Activated gamma-delta T cell treated with Interleukin-2 at 50 U/mL for 16 hours (primary cell): ENCODE measurements at places on chromosomes 2 and 18.

- no peak for DNase-seq
Observed at GRCh38 chr2:167293943-167294775, 405.9 kb downstream of the XIRP2 start.

DNA sequence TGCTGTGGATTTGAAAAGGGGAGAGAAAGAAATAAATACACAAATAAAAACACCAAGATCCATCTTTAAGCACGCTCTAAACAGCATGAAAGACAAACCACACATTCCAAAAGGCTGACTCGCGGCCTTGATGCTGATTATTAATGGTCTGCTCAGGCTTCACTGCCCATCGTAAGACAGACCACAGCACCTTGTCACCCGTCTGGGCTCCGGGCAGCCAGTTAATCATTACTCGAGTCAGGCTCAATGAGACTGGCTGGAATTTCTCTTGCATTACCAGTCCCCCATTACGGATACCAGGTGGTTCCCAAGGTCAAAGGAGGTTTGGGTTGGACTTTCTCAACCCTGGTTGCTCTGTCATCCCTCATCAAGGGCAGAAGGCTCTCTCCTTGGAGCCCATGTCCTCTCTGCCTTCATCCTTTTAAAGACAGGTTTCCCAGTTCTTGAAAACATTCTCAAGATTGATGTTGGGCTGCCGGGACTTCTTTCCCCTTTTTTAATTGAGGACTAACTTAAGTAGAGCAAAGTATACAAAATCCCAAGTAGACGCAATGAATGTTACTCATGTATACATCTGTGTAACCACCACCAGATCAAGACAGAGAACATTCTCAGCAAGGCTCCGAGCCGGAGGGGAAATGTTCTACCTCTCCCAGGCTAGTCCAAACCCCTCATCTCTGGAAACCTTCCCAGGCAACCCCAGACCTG is 8.1 kb downstream of the SMAD7 start:
- DNase-seq = no peak

- no peak for DNase-seq
Observed at GRCh38 chr2:29587402-29588190, 333.8 kb downstream of the ALK start.

DNA sequence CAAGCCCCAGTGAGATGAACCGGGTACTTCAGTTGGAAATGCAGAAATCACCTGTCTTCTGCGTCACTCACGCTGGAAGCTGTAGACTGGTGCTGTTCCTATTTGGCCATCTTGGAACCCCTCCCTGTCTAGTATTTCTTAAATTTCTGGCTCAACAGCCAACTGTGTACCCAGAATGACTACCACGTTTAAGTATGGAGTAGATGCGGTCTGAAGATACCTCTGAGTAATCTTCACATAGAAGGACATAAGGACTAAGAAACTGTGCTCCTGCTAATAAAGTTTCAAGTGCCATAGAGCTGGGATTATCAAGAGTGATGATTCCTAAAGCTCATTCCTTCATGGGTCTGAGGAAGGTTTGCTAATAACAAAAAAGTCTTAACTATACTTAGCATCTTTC is 20.4 kb downstream of the TRAK2 start:
- DNase-seq = no peak

- peak; percentile 57 for DNase-seq
Observed at GRCh38 chr2:239548451-239548871, 147.6 kb upstream of the HDAC4 start.

DNA sequence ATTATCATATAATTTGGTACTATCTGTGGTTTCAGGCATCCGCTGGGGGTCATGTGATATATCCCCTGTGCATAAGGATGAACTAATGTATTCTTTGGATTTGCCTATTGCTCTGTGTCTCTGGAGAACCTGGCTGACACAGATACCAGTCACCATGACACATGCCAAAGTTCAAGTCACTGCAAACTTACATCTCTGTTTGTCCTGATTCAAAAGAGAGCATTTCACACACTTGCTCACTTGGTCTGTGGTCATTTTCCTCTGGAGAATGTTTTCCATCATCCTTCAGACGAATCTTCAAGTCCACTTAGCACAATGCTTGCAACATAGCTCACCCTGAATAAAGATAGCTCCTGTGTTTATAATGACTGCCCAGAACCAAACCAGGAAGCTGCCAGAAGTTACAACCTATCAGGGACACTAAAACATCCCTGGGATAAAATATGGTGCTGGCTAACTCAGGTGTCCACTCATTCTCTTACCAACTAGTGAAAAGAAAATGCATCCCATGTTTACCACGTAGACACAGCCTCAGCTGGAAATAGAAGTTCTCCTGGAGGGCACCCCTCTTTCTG is 18.1 kb downstream of the SULT1C3 start:
- DNase-seq = no peak

GRCh38 chr2:14881651-14882327 is 249.3 kb downstream of the LRATD1 start:
- no peak for DNase-seq

- DNase-seq = no peak
Observed at GRCh38 chr2:55590810-55591440, 26.5 kb downstream of the PPP4R3B start.
